ENCODE measurements at places on chromosomes 6 and 20.

DNA sequence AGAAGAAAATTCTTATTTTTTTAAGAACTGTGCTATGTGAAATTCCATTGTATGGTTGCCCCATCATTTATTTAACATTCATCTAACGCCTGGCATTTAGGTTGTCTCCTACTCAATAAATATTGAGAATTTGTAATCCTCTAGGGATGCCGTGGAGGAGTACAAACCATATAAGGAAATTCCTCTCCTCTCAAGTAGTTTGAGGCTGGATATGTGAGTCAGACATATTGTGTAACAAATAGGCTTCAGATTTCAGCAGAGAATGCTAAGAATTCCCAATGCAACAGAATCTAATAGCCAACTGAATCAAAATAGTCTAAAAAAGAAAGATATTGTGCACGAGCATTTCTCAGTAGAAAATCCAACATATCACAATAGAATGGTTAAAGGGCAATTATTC is 174.7 kb downstream of the OTOR start:
- DNase-seq = no peak

- no peak for DNase-seq
Measured at GRCh38 chr6:136669299-136669699, 119.1 kb upstream of the MAP7 start.

GRCh38 chr6:3405182-3405518 is 51.7 kb downstream of the SLC22A23 start:
- no peak for DNase-seq

DNA sequence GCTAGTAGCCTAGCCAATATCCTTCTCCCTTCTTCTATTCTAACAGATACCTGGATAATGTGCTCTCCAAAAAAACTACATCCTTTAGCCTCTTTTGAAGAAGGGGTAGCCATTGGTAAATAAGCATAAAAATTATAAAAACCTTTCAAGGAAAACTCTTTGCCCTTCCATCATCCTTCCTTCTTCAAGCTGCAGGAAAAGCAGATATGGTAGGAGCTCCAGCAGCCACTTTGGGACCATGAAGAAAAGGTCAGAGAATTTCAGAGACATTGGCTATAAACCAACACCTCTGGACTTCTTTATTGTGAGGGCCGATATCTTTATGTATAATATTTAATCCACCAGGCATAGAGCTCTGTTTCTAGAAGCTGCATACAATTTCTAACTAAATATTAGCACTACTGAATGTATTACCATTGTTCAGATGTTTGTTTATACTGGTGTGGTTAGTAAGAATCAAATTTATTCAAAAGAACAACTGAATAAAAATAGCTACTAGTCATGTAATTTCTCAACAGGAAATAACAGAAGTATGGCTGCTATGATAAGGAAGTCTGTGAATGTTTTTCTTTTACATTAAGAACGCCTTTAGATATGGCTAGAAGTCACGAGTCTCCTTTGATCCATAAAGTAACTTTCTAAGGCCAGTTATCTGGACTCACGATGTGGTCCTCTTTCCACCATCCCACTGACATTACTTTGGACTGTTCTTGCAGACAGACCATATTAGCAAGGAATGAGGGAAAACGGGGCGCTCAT is 32.2 kb downstream of the MYLK4 start:
- DNase-seq = no peak

GRCh38 chr20:16017656-16018055 is 555.6 kb downstream of the KIF16B start:
- DNase-seq = no peak

GRCh38 chr6:72446430-72446829 is 175.4 kb upstream of the KCNQ5 start:
- DNase-seq = no peak

GRCh38 chr6:122736163-122736562 is 43.4 kb upstream of the FABP7 start:
- no peak for DNase-seq

DNA sequence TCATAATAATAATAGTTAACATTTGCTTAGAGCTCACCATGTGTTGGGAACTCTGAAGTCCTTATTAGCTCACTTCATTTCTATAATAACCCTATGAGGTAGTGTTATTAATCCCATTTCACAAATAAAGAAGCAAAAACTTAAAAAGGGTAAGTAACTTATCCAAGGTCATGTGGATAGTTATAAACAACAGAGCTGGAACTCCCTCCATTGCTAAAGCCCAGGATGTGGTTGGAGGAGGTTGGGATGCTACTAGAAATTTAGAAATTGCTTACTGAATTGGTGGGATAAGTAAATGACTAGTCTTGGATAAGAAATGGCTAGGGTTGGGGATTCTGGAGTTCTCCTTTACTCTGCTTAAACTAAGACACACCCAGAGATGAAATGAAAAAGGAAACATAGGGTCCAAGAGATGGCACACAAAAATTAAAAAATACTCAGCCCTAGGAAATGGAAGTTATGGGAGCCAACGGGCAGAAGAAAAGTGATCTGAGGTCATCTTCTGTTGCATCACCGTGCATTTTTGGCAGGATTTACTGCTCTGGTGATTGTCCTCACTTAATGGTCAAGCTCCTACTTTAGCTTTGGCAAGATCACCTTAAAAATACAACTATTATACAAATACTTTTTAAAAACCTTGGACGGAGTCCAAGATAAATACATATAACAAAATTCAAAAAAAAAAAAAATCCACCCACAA is 7.7 kb upstream of the CLIC5 start:
- no peak for DNase-seq

- DNase-seq = no peak
Measured at GRCh38 chr20:24547967-24548366, 78.5 kb downstream of the SYNDIG1 start.
